Uterus (tissue), 4 donors: ENCODE measurements at places on chromosomes 5 and 9. TPM values are rescaled to one million over a fixed set of nuclear protein-coding genes. Genes with fewer than 3 reads are reported as not detected.

Gene SNCAIP
- total RNA-seq: 26.0 TPM

Gene PCDHA13
- total RNA-seq: 2.8 TPM

Gene CCDC192
- total RNA-seq: not detected

Gene TERT
- total RNA-seq: not detected
